ENCODE measurements at places on chromosomes 2 and 18.

DNA sequence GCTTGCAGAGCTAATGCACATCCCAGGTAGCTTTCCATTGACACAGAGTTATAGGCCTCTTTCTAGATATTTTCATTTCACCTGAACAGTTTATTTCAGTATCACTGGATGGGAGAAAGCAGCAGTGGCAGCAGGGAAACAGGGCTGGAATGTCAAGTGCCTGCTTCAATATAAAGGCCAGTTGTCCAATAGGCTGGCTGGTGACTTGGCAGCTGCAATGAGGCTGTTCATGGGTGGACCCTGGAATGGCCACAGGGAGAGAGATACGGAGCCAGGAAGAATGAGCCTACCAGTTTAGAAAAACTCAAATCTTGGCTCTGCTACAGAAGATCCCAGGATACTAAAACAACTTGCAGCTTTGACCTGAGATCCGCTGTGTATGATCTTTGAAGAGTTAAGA is 185.0 kb downstream of the BCL11A start:
- no peak for DNase-seq

DNA sequence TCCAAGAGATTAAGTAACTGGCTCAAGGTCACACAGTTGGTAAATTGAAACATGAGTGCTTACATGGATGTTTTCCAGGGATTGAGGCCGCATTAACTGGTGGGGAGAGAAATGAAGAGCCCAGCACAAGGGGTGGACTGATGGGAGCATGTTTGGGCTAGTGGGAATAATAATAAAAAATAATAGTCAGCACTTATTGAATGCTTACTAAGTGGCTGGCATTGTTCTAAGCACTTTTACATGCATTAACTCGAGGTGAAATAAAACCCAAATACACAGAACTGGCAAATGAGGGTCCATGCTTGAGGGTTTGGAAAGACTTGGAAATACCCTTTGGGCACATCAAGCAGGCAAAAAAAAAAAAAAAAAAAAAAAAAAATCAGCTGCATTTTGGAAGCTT is 34.0 kb upstream of the CDK5R2 start:
- no peak for DNase-seq

DNA sequence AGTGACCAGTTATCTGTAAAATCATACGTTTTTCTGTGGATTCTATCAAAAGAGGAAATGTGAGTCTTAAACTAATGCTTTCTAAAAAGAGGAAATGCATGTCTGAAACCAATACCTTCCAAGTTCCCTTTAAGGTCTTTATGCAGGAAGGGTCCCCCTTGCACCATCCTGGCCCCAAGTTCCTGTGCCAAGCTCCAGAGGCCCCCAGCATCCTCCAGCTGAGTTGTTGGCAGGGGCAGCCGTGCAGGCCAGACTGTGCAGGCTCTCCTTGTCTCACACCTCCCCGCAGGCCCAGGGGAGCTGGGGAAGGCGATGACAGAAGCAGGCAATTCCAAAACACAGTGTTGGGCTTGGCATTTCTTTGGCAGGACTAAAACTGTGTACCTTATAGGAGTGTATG is 39.2 kb downstream of the DPYSL5 start:
- DNase-seq = no peak

DNA sequence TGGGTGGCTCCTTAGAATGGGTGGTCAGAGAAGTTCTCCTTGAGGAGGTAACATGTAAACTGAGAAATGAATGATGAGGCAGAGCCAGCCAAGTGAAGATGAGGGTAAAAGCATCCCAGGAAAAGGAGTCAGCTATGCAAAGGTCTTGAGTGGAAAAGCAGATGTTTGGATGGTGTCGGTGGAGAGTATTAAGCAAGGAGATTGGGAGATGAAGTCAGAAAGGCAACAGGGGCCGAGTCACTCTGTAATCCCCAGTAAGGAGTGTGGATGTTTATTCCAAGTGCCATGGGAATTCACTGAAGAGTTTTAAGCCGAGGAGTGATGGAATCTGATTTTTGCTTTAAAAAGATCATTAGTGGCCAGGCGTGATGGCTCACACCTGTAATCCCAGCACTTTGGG is 3.4 kb upstream of the STAMBP start:
- DNase-seq = no peak

- DNase-seq = no peak
These were observed 19.4 kb downstream of the PLB1 start for GRCh38 chr2:28515176-28515751.

DNA sequence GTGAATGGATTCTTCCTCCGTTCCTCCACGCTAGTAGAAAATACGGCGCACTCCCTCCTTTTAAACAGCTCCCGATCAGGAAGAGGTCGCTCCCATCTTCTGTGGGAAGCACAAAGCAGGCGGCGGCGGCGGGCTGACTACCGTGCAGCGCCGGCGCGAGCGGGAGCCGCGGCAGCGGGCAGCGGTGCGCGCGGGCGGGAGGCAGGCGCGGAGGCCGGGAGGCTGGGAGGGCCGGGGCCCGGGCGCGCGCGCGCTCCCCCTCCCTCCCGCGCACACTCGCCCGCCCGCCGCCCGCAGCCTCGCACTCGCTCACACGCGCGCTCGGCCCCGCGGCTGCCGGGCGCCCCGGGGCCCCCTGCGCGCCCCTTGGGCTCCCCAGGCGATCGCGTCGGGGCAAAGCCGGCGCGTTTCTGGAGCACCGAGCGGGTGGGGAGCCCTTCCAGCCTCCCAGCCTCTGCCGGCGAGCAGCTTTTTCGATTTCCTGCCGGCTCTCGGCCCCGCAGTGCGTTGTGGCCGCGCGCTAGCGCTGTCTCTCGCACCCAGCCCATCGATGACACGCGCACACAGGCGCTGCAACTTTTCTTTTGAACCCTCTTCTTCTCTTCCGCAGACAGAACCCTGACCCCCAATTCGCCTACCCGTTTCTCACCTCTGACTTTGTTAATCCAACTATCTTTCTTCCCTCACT is at the start of gene SLC8A1:
Gene SLC8A1 (minus strand): TSS at position 173 of the 688 bp plus-strand sequence.
- DNase-seq = no peak

DNA sequence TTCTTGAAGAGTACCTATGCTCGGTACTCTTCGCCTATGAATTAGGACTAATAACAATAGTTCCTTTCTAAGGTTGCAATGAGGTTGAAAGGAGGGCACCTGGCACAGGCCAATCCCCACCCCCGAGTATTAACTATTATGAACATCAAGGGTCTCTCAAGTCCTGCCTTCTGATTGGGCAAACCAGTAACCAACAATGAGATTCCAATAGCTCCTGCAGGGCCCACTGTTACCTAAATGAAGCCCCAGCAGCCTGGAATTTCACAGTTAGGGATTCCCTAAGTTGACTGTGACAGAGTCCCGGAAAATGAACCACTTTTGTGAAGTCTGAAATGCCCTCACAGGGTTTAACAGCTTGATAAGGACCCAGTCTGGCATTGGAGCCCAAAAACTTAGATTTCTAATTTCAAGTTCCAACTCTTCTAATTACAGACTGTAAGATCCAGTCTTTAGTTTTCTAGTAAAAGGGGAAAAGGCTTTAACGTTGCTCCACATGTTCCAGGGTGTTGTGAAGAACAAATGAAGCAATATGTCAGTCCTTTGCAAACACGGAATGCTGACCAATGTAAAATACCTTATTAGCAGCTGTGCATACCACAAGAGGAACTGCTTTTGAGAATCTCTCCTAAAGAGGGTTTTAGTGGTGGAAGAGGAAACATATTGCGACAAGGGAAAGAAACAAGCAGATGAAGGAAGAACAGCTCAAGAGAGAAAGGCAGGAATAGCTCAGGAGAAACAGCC is 277.7 kb upstream of the MAP2 start:
- DNase-seq = no peak

DNA sequence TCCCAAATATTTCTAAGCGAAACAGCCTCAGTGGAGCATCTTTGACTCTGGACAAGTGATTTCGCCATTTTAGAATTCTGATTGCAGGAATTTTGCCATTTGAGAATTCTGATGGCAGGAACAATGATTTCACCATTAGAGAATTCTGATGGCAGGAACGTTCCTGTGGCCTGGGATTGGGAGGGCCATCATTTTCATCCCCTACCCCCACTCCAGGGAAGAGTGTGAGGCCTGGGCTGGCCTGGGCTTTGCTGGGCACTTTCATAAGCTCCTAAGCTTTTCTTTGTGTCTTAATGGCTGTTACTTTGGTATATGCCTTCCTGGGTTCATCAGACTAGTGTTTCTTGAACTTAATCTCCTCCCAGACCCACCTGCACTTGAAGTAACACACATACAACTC is 129.3 kb upstream of the EPAS1 start:
- DNase-seq = no peak

GRCh38 chr2:33223856-33224255 is 252.6 kb upstream of the RASGRP3 start:
- DNase-seq = no peak

DNA sequence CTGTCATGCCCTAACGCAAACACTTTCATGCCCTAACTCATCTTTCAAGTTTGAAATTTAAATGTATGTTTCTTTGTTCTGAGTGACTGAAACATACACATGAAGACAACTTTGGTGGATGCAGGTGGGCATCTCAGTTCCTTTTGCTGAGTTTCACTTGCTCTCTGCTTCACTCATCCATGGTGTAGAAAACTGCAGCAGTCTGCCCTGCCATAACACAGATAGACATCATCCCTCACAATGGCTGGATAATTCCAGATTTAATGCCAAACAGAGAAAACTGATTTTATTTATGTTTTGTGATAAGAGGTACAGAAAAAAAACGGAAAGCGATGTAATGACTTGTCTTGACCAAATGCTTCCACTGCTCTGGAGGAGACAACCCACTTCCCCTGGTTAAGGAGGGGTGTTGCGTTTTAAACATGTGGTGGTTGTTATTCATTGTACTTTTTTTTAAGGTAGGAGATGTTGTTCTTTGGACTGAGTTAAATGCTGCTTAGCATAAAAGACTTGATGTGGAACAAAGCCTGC is 70.4 kb downstream of the RHBDD1 start:
- DNase-seq = no peak

- DNase-seq = no peak
These were observed 295.9 kb downstream of the ERBB4 start for GRCh38 chr2:212242724-212243123.

DNA sequence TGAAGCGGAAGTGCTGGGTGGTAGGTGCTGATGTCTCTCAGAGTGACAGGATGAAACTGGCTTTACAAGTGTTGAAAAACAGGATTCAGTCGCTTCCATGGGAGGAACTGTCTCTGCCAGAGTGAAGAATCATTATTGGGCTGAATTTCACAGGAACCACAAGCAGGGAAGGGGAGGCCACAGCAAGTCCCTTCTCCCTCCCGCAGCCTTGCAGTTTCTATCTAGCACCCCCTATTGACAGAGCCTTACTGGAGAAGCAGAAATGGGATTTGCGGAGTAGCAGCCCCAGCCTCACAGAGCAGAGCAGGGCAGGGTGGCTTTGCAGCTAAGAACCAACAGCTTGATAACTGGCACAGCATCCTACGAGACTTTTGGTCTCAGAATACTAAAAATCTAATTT is 33.3 kb upstream of the RMP24 start:
- DNase-seq = no peak

DNA sequence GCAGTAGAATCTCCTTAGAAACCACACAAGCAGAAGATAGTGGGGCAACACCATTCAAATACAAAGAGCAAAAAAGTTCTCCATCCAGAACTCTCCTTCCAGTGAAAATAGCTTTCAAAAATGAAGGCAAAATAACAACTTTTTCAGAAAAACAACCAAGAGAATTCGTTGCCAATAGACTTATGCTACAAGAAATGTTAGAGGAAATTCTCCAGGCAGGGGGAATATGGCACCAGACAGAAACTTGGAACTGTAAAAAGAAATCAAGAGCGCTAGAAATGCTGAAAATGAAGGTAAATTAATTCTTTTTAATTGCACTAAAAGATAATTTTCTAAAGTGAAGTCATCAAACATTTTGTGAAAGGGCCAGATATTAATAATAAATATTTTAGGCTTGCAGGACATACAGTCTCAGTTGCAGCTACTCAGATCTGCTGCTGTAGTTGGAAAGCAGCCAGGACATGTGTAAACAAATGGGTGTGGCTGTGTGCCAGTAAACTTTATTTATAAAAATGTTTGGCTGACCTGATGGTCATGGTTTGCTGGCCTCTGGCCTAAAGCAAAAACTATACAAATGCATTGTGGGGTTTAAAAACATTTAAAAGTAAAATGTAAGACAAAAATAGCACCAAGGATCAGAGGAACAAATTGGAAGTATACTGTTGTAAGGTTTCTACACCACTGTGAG is 73.7 kb upstream of the TGFA start:
- DNase-seq = no peak

- DNase-seq = no peak
These were observed 79.6 kb upstream of the CTLA4 start for GRCh38 chr2:203787979-203788378.

DNA sequence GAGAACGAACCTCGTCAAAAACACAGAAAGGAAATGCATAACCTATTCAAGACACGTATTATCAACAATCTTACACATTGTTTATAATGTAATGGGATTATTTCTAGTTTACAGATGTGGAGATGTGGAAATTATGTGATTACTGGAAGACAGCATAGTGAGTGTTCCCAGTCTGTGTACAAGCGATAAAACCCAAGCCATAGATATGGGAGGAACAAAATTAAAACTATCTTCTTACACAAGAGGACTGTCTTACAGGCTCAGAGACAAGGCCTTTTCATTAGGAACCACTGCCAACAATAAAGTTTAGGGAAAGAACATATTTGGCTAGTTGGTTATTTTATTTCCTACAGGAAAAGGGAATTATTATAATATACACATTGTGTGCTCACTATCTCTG is 20.3 kb downstream of the COBLL1 start:
- DNase-seq = no peak

- DNase-seq = no peak
These were observed 159.1 kb upstream of the PIEZO2 start for GRCh38 chr18:11308499-11308898.

GRCh38 chr2:168084288-168084687 is 163.1 kb downstream of the STK39 start:
- no peak for DNase-seq

- no peak for DNase-seq
These were observed 239.7 kb upstream of the RASGRP3 start for GRCh38 chr2:33236482-33237385.

- DNase-seq = no peak
These were observed 31.2 kb downstream of the ARHGAP25 start for GRCh38 chr2:68765739-68766375.

GRCh38 chr2:145185696-145186095 is 665.8 kb upstream of the ZEB2 start:
- no peak for DNase-seq

DNA sequence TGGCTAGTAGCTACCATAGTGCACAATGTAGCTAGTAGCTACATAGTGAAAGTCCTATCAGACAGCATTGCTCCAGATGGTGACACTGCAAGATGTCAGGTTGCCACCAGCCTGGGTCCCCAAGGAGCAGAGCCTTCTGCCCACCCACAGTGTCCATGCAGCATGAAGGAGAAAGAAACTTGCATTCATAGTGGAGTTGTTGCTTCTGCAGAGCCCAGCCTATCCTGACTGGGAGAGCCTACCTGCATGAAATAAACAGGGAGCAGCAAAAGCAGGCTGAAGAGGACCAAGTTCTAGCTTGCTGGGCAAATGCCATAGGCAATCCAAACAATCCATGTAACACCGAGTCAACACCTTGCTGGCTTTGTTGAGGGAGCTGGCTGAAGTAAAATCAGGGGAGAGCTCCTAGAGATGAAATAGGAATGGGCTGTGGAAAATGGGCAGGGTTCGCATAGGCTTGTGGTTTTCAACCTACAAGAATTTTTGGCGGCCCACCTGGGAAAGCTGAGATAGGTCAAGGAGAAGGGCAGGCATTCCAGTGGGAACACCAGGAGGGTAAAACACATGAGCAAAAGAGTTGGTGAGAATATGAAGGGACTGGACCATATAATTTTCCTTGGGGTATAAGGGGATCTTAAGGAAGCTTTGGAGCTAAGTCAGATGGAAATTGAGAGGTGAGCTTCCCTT is 195.8 kb downstream of the CYP26B1 start:
- DNase-seq = no peak

GRCh38 chr2:86017901-86018896 is 87.5 kb downstream of the POLR1A start:
- no peak for DNase-seq

Data from activated CD8-positive, alpha-beta memory T cell treated with anti-CD3 and anti-CD28 coated beads for 4 hours (primary cell).